Neural progenitor cell (in vitro differentiated cells): ENCODE measurements at places on chromosomes 1 and 21.

DNA sequence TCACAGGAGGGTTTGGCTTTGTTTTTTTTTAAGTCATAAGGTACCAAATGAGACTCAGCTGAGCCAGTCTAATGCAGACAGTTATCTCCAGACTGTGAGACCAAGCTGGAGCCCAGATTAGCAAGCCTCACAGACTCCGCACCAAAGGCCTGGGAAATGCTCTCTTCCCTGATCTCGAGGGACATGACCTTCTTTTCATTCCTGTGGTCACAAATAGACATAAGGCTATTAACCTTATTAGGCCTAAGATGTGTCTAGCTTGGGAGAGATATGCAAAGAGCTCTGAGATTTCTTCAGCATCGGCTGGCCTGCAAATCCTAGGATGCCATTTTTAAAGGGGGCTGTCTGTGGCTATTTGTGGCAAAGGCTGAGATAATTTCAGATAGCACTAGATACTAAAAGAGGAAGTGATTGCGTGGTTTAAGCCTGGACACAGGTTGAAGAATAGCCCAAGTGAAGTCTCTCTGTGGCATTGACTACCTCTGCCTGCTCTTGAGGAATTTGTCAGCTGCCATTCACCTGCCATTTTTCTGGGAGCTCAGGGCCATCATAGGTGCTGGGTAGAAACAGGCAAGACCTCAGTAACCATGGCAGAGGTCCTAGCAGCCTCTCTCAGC, 301.3 kb downstream of the SIPA1L2 start:
- no peak for DNase-seq

GRCh38 chr1:23533246-23534023, 2.4 kb upstream of the E2F2 start:
- DNase-seq: no peak

DNA sequence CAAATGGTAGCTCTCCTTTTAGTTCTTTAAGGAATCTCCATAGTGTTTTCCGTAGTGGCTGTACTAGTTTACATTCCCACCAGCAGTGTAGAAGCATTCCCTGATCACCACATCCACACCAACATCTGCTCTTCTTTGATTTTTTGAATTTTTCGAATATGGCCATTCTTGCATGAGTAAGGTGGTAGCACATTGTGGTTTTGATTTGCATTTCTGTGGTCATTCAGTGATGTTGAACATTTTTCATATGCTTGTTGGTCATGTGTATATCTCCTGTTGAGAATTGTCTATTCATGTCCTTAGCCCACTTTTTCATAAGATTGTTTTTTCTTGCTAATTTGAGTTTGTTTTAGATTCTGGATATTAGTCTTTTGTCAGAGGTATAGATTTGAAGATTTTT, 84.6 kb upstream of the B3GALT2 start:
- DNase-seq: no peak

GRCh38 chr1:92466683-92467352, 19.9 kb downstream of the GFI1 start:
- no peak for DNase-seq

DNA sequence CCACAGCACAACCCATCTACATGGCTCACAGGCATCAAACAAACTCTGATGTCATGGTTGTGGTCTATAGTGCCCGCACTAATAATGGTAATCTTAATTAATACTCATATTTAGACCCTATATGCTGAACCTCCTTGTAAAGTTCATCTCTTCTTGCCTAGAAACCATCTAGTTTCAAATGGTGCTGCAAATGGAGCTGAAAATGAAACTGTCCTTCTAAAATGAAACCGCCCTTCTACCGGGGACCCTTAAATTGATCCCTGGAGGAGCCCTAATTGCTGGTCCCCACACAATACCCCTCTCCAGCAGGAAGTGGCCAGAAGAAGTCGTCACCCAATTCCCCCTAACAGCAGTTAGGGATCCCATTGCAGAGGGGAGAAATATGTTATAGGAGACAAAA, 612.6 kb downstream of the MRPL39 start:
- no peak for DNase-seq

DNA sequence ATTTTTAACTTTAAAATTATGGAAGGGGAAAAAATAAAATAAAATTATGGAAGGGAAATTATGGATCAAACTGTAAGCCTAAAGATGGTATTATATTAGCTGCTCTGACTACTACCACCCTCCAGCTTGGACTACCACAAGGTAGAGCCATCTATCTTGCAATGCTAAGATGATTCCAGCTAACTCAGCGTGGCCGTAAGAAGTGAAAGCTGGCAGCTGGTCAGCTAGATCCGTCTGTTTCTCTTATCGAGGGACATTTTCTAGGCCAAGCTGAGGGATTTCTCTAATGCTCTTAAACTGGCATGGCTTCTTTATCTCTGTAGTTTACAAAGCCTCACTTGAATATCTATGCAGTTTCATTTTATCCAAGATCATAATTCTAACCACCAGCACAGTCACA, 31.5 kb downstream of the LYST start:
- no peak for DNase-seq

- no peak for DNase-seq
Measured at GRCh38 chr1:93969371-93969770, 60.1 kb upstream of the GCLM start.

DNA sequence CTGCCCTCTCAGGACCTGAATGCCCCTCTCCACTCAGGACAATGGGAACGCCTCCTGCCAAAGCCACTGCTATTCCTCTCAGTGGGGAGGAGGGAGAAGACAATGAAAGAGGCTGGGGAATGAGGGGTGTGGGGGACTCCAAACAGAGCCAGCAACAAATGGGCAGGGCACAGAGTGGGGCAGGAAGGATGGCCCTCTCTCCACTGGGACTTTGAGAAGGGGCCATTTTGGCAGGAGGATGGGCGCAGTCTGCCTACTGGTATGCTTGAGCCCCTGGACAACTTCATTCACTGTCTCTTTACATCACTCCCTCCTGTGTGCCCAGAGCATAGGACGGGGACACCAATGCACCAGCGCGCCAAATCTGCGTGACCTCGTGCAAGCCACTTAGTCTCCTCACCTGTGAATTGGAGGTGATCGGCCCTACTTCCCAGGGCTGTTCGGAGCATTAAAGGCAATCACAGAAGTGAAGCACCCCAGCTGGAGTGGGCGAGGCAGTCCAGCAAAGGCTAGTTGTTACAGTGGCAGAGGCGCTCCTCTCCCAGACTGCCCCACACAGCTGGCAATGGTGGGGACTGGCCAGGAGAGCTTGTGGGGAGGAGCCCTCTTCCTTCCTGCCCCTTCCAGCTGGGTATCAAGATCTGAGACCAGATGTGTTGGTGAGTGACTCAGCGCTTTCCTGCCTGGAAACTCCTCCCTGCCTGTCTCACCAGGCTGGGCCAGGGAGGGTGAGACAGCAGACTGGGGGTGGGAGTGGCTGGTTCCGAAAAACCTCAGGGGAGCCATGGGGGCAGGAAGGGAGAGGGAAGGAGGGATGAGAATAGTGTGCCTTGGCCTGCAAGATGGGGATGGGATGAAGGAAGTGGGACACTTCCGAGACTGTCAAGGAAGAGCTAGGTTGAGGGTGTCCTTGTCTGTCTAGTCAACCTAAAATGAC, 22.4 kb upstream of the SYNC start:
- DNase-seq: peak; percentile 41

- no peak for DNase-seq
Measured at GRCh38 chr21:36487641-36488307, 7.9 kb upstream of the CLDN14 start.

DNA sequence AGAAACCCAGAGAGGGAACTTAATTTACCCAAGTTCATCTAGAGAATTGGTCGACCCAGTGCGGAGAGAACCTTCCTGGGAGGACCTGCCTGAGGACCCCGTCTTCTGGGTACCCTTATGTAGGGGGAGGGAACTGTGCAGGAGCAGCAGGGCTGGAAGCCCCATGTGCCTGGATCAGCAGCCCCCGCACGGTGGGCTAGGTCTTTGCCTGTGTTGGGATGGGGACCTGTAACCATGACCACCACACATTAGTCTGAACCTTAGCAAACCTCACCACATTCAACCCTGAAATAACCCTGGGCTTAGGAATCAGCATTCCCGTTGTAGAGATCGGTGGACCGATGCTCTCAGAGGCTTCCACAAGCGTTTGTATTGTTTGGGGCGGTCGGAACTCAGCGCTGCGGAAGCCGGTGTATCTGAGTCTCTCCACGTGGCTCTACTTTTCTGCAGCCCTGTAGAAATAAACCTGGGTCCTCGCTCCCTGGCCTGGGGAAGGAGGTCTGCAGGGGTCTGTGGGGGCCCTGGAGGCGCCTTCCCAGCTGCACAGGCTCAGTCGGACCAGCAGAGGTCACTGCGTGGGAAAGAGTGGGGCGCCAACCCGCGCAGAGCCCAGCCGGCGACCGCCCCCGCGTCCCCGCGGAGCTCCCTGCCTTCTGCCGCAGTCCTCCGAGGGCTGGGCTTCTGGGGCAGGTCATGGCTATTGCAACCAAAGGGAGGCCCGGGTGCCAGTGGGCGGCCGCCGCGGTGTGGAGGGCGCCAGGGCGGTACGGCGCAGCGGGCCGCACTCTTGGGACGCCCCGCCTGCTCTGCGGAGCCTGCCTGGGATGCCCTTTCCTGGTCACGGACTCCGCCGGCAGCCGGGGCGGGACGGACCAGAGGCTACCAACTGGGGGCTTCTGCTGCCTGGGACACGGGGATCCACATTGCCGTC, 36.2 kb upstream of the KCNA10 start:
- peak; percentile 75 for DNase-seq

DNA sequence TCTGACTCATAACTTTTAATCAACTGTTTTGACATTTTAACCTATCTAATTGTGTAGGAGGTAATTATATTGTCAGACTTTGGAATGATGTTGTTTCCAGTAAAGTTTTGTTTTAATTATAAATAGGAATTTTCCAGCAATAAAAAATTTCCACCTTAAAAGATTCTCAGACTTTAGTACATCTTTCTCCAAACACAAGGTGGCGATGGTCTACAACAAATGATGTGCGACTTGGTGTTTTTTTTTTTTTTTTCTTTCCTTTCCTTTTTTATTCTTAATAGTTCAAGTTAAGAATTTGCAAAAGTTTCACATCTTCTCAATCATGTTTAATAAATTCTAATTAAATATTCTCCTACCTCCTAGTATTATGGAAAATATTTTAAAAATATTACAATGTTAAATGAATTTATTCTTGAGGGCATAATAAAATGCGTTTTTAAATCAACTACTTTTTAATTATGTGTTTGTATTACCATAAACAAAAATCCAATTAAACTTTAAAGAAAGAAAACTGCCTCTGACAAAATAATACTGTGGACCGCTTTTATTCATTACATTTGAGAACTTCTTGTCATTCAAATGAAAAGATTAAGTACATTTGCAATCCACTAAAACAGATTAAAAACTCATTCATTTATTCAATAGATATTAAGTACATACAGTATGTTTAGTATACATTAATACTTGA, 4.4 kb upstream of the ADAMTS1 start:
- DNase-seq: peak; percentile 74

GRCh38 chr1:223704921-223705878, 7.1 kb upstream of the CAPN2 start:
- no peak for DNase-seq

DNA sequence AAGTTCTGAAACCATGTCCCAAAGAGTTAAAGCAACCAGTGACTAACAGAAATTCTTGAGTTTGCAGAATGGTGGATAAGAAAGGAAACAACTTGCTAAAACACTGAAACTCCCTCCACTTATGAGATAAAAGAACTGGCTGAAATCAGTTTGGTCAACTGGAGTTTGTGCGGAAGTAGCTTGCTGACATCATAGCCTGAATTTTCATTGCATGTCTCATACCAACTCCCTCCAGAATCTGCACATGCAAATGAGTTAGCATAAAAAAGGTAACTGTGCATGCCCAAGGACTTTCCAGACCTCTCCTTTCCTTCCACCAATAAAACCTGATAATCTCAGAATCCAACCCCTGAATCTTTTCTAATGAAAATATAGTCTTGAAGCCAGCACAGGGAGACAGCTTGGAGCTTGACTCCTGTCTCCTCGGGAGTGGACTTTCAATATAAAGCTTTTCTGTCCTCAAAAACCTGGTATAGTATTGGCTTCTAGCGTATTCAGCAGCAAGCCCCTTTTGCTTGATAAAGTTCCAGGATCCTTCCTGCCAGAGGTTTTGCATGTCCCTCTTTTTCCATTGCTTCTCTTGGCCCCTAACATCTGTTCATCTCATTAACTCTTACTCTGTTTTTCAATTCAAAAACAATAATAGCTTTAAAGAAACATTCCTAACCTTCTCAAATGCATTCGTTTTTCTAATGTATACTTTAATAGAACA, 785.8 kb upstream of the ADGRL4 start:
- DNase-seq: no peak

DNA sequence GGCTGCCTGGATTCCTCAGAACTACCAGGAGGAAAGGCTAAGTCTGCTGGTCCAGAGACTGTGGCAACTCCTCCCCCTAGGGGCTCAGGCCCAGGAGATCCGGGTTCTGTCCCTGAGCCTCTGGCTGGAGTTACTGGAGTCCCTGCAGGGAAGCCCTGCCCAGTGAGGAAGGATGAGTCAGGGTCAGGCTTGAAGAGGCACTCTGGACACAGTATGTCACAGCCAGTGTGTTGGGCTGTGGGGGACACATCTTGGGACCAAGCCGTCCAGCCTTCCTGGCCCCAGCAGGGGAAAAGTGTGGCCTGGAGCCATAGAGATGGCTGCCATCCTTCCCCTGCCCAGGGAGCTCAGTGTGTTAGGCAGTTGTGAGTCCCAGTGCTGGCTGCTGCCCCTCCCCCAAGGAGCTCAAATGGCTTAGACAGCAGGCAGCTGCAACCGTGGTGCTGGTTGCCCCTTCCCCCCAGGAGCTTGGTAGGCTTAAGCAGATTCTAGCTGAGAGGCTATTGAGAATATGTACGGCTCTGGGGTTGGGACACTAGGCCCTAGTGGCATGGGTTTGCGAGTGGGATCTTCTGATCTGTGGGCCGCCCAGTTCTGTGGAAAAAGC, 28.2 kb upstream of the RABGAP1L start:
- DNase-seq: peak; percentile 34

GRCh38 chr1:20686883-20687725, 25.9 kb upstream of the DDOST start:
- DNase-seq: no peak

GRCh38 chr1:48659801-48660200, 116.9 kb downstream of the BEND5 start:
- DNase-seq: no peak

- DNase-seq: no peak
Measured at GRCh38 chr1:25959611-25960010, 38.3 kb downstream of the PAFAH2 start.

DNA sequence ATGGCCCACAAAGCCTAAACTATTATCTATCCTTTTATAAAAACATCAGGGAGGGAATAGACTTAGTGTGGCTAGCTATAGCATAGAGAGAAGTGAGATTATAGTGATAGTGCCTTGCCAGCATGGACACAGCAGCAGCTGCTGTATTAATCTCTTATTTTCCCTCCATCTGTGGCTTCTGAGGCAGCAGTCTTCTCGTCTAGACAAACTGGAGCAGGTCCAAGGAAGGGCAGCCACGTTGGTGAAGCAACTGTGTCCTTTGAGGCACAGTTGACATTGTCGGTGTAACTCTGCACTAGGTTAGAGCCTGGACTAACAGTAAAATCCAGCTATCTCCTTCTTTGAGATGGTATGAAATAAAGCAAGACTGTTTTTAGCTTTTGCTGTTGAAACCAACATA, 131.3 kb downstream of the CACHD1 start:
- no peak for DNase-seq

GRCh38 chr1:9293533-9294404, 1.1 kb downstream of the SPSB1 start:
- no peak for DNase-seq

GRCh38 chr1:168288311-168289052, 7.8 kb downstream of the TBX19 start:
- no peak for DNase-seq

GRCh38 chr1:177793900-177794299, 176.0 kb downstream of the SEC16B start:
- no peak for DNase-seq

- DNase-seq: no peak
Measured at GRCh38 chr1:12553963-12554362, 64.0 kb downstream of the DHRS3 start.

- DNase-seq: no peak
Measured at GRCh38 chr1:201123866-201124265, 3.1 kb downstream of the ASCL5 start.
